ENCODE measurements at places on chromosomes 13 and 19. TPM values are rescaled to one million over a fixed set of nuclear protein-coding genes. Genes with fewer than 3 reads are reported as not detected.

Gene AZU1
- total RNA-seq = 0.08 TPM

- no peaks in the 10 kb centered on the region for H3K27me3 ChIP-seq
- H3K4me3 ChIP-seq = no peak overlapping the region
- no peak overlapping the region for H3K27ac ChIP-seq
- no peak for DNase-seq
- no peaks in the 10 kb centered on the region for H3K36me3 ChIP-seq
Observed at GRCh38 chr13:108711386-108711785, 82.0 kb downstream of the MYO16 start.

- H3K4me1 ChIP-seq = peaks cover 8% of the 10 kb centered on the region
- peak overlapping the region; percentile 57 for H3K27ac ChIP-seq
- no peaks in the 10 kb centered on the region for H3K27me3 ChIP-seq
- H3K36me3 ChIP-seq = no peaks in the 10 kb centered on the region
Observed at GRCh38 chr13:99617474-99618255, 116.4 kb downstream of the TM9SF2 start.

DNA sequence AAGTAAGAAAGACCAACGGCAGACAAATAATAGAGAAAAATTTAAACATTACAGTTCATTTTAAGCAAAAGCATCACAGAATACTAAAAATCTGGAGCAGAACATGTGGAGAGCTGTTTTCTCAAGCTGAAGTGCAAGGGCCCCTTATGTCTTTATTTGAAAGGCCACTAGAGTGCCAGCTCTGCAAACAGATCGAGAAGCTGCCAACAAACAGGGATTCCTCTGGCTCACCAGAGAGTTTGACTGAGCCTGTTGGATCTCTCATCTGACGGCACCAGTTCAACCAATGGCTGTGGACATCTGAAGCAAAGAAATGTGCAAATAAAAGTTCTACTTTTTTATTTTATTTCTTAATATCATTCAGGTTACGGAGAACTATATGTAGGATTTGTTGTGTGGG is 119.7 kb downstream of the COL4A2 start:
- H3K4me1 ChIP-seq = no peaks in the 10 kb centered on the region
- no peak overlapping the region for H3K4me3 ChIP-seq
- H3K36me3 ChIP-seq = no peaks in the 10 kb centered on the region
- H3K27me3 ChIP-seq = no peaks in the 10 kb centered on the region

Gene SLC10A2
- not detected for total RNA-seq

- no peak overlapping the region for H3K27ac ChIP-seq
- no peak overlapping the region for H3K4me3 ChIP-seq
- no peaks in the 10 kb centered on the region for H3K36me3 ChIP-seq
Observed at GRCh38 chr13:111909971-111910671, 156.8 kb upstream of the SOX1 start.

GRCh38 chr19:3189702-3190469 is 4.2 kb downstream of the NCLN start:
- peaks cover 8% of the 10 kb centered on the region for H3K4me1 ChIP-seq
- no peaks in the 10 kb centered on the region for H3K36me3 ChIP-seq
- DNase-seq = no peak
- H3K27ac ChIP-seq = no peak overlapping the region
- no peak overlapping the region for H3K4me3 ChIP-seq

DNA sequence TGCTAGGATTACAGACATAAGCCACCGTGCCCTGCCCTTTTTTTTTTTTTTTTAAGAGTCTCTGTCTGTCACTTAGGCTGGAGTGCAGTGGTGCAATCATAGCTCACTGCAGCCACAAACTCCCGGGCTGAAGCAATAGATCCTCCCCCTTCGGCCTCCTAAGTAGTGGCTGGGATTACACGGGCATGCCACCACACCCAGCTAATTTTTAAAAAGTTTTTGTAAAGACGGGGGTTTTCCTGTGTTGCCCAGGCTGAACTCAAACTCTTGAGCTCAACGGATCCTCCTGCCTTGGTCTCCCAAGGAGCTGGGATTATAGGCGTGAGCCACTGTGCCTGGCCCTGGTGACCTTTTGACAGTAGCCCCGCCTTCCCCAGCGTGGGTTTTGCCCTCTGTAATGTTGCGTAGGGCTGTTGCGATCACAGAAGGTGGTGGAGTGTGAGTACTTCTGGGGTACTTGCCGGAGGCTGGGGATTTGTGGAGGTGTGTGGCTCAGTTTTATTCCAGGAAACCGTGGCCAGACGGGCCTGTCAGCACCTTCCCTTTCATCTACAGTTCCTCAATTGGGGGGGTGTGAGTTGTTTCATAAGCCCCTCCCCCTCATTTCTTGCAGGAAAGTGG is 11.6 kb upstream of the RETN start:
- H3K36me3 ChIP-seq = no peaks in the 10 kb centered on the region
- H3K4me3 ChIP-seq = no peak overlapping the region
- peaks cover 3% of the 10 kb centered on the region for H3K4me1 ChIP-seq
- peak overlapping the region; percentile 41 for H3K27ac ChIP-seq
- no peak for DNase-seq
- H3K27me3 ChIP-seq = no peaks in the 10 kb centered on the region

DNA sequence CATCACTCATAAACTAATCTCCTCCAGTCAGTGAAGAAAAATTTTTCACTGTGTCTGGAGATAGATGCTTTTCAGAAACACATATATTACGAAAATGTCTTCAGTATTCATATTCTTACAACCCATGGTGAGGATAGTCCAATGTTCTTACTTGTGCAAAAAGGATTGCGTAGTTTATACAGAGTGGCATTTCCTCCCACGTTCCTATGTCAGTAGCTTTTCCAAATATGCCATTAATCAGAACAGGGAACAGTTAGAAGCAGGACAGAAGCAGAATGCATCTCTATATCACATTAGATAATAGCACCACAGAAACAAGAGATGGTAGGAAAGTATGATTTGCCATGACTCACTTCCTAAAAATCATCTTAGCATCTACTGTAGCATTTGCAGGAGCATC is 282.9 kb downstream of the SLITRK5 start:
- no peak for DNase-seq
- no peak overlapping the region for H3K4me3 ChIP-seq
- H3K27ac ChIP-seq = no peak overlapping the region
- no peaks in the 10 kb centered on the region for H3K36me3 ChIP-seq
- no peaks in the 10 kb centered on the region for H3K4me1 ChIP-seq
- H3K27me3 ChIP-seq = no peaks in the 10 kb centered on the region

Gene RFPL4AL1
- total RNA-seq = not detected

DNA sequence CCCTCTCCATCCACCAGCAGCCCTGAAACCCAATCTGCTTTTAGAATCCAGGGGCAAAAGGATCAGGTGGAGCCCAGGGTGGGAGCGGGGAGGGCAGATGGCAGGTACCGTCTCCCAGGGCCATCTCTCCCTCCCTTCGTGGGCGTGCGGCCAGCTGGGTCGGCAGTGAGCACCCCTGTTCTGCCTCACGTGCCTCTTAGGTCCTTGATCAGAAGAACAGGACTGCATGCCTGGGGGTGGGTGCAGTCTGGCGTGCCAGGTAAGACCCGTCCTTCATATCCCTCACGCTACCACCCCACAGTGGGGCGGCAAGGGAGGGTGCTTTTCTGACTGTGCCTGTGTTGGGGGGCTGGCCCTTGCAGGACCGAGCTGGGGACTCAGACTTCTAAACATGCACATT is 2.0 kb downstream of the SLC8A2 start:
- DNase-seq = no peak
- H3K27ac ChIP-seq = no peak overlapping the region
- H3K4me1 ChIP-seq = no peaks in the 10 kb centered on the region
- peaks cover 14% of the 10 kb centered on the region for H3K27me3 ChIP-seq
- H3K4me3 ChIP-seq = no peak overlapping the region

GRCh38 chr13:45082964-45083363 is 37.3 kb upstream of the GTF2F2 start:
- no peaks in the 10 kb centered on the region for H3K36me3 ChIP-seq
- no peaks in the 10 kb centered on the region for H3K4me1 ChIP-seq
- DNase-seq = no peak
- no peak overlapping the region for H3K4me3 ChIP-seq

GRCh38 chr19:5147074-5147977 is 178.4 kb downstream of the KDM4B start:
- H3K4me1 ChIP-seq = no peaks in the 10 kb centered on the region
- H3K4me3 ChIP-seq = no peak overlapping the region
- H3K27me3 ChIP-seq = no peaks in the 10 kb centered on the region
- no peak for DNase-seq
- no peak overlapping the region for H3K27ac ChIP-seq
- peaks cover 19% of the 10 kb centered on the region for H3K36me3 ChIP-seq

- peak; percentile 43 for DNase-seq
- H3K4me3 ChIP-seq = no peak overlapping the region
- no peaks in the 10 kb centered on the region for H3K27me3 ChIP-seq
- H3K4me1 ChIP-seq = peaks cover 12% of the 10 kb centered on the region
Observed at GRCh38 chr19:10998045-10998533, 37.3 kb downstream of the SMARCA4 start.

- no peak overlapping the region for H3K4me3 ChIP-seq
- no peak for DNase-seq
- H3K36me3 ChIP-seq = no peaks in the 10 kb centered on the region
- peaks cover 2% of the 10 kb centered on the region for H3K27me3 ChIP-seq
Observed at GRCh38 chr19:29293736-29294342, 80.9 kb upstream of the UQCRFS1 start.

DNA sequence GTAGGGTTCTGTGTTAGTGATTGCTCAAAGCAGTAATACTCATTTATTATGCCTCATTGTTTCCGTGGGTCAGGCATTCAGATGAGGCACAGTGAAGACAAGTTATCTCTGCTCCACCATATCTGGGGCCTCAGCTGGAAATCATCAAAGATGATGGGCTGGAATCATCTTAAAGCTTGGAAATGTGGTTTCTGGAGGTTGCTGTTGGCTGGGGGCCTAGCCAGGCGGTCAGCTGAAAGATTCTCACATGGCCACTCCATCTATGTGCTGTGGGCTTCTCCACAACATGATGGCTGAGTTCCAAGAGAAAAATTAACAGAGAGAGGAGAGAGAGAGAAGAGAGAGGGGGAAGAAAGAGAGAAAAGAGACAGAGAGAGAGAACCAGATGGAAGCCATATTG is 75.5 kb downstream of the OLFM4 start:
- H3K27ac ChIP-seq = no peak overlapping the region
- H3K27me3 ChIP-seq = no peaks in the 10 kb centered on the region
- no peak overlapping the region for H3K4me3 ChIP-seq
- H3K4me1 ChIP-seq = no peaks in the 10 kb centered on the region
- no peak for DNase-seq

DNA sequence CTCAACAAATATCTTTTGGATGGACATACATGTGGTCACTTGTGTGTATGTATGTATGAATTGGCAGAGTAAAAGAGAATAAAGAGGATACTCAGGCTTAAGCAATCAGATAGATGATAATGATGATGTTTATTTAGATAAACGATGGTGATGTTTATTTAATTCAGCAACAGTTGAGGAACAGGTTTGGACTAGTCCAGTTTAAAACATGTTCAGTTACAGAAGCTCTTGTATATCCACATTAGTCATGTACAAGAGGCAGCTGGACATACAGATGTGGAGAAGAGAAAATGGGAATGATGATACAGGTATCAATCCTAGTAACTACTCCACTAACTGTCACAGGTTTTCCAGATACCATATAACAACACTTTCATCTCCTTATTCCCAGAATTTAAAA is 232.1 kb downstream of the DIAPH3 start:
- H3K36me3 ChIP-seq = no peaks in the 10 kb centered on the region
- no peak overlapping the region for H3K27ac ChIP-seq
- H3K4me3 ChIP-seq = no peak overlapping the region
- H3K4me1 ChIP-seq = no peaks in the 10 kb centered on the region
- DNase-seq = no peak

- H3K4me3 ChIP-seq = no peak overlapping the region
- no peak for DNase-seq
- H3K36me3 ChIP-seq = no peaks in the 10 kb centered on the region
- H3K27me3 ChIP-seq = peaks cover 1% of the 10 kb centered on the region
Observed at GRCh38 chr13:23408026-23408425, 25.5 kb downstream of the SACS start.

Gene C1QTNF9B
- 0.08 TPM for total RNA-seq

DNA sequence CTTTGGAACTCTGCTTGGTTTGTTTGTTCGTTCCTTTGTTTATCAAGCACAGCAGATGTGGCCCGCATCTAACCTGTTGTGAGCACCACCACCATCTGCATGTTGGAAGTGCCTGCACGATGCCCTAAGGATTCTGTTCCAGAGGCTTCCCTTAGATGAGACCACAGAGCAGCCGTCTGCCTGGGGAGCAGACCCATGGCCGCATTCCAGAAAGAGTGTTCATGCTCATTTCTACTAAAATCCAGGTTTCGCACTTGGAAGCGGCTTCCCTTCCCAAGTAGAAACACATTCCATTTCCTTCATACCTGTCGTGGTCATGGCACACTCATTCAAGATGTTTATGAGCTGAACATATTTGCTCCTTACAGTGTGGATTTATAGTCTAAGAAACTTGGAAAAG is 27.2 kb downstream of the COL4A2 start:
- H3K4me1 ChIP-seq = no peaks in the 10 kb centered on the region
- no peaks in the 10 kb centered on the region for H3K36me3 ChIP-seq
- H3K4me3 ChIP-seq = no peak overlapping the region

Gene PTPRH
- 3.1 TPM for total RNA-seq

GRCh38 chr13:36998624-36999041 is 507 bp downstream of the ALG5 start:
- H3K27ac ChIP-seq = peak overlapping the region; percentile 98
- DNase-seq = peak; percentile 41
- H3K36me3 ChIP-seq = peaks cover 18% of the 10 kb centered on the region
- H3K4me3 ChIP-seq = peak overlapping the region; percentile 95
- H3K4me1 ChIP-seq = no peaks in the 10 kb centered on the region

- no peaks in the 10 kb centered on the region for H3K36me3 ChIP-seq
- DNase-seq = no peak
- H3K27me3 ChIP-seq = no peaks in the 10 kb centered on the region
- no peaks in the 10 kb centered on the region for H3K4me1 ChIP-seq
- H3K27ac ChIP-seq = no peak within 1 kb of the TSS
Observed at GRCh38 chr19:4304538-4305256, at the start of gene FSD1. FSD1 (plus strand) TSS chr19:4304598; CDS start chr19:4304747, 149 bp downstream.

GRCh38 chr13:64078025-64078424 is 2662.4 kb upstream of the PCDH20 start:
- no peaks in the 10 kb centered on the region for H3K27me3 ChIP-seq
- H3K36me3 ChIP-seq = no peaks in the 10 kb centered on the region
- DNase-seq = no peak

GRCh38 chr13:86282442-86282841 is 483.2 kb upstream of the SLITRK6 start:
- H3K36me3 ChIP-seq = no peaks in the 10 kb centered on the region
- no peaks in the 10 kb centered on the region for H3K27me3 ChIP-seq
- DNase-seq = no peak
- H3K4me1 ChIP-seq = no peaks in the 10 kb centered on the region
